Muscle of leg (tissue), 16 donors: ENCODE measurements at places on chromosomes 7 and 10.

GRCh38 chr10:86836044-86836443 lies 79.6 kb downstream of the BMPR1A start:
- DNase-seq, result no peak

GRCh38 chr7:112108981-112109380 lies 97.2 kb downstream of the DOCK4 start:
- no peak for DNase-seq

- no peak for DNase-seq
Observed at GRCh38 chr7:111958431-111958830, 247.8 kb downstream of the DOCK4 start.

DNA sequence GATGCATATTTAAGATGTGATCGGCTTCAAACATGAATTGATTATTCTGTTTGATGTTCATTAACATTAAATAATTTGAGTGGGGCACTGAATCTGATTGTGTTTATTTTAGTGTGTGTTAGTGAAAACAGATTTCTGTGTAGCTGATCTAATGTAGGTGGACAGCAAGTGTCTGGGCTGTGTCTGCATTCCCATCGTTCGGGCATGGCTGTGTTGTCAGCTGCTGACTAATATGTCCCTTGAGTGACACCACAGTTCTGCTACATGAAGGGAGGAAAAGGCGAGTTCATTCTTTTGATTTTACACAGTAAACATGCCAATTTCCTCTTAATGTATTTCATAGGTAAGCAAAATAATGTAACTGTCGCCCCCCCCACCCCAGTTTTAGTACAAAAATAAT lies 203.0 kb downstream of the CNTNAP2 start:
- no peak for DNase-seq

GRCh38 chr10:25017661-25018060 lies 1.2 kb downstream of the THNSL1 start:
- DNase-seq, result no peak

- no peak for DNase-seq
Observed at GRCh38 chr7:87316097-87316700, 29.3 kb upstream of the CROT start.

DNA sequence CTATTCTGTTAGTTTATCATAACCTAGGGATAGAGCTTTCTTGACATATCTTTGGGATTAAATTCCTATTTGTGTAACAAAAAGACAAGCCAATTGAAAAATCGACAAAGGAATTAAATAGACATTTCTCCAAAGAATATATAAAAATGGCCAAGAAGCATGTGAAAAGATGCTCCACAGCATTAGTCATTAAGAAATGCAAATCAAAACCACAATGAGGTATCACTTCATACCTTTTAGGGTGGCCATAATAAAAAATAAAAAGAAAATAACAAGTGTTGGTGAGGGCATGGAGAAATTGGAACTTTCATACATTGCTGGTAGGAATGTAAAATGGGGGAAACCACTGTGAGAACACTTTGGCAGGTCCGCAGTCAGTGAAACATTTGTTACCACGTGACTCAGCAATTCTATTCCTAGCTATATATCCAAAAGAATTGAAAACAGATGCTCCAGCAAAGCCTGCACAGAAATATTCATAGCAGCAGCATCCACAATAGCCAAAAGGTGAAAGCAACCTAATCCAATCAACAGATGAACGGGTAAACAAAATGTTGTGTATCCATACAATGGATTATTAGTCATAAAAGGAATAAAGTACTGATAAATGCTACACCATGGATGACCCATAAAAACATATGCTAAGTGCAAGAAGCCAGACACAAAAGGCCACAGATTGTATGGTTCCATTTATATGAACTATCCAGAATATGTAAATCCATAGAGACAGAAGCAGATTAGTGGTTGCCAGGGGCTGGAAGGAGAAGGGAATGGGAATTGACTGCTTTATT lies 20.5 kb downstream of the SPAG6 start:
- peak; percentile 16 for DNase-seq

DNA sequence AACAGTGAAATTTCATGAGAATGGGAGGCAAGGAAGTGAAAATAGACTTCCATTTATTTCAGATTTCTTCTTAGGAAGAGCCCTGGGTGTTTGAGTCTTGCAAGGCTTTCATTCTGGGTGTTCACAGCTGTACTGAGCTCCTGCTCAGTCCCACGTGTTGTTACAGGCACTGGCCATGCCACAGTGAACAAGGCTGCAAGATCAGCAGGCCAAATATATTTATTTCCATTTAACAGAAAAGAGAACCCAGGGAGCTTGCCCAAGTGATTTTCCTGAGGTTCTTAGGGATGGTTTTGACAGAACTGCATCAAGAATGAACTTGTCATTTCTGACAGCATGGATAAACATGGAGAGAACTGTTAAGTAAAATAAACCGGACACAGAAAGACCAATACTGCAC lies 54.5 kb upstream of the CD36 start:
- peak; percentile 61 for DNase-seq
